NCI-H526 (cell line): ENCODE measurements at places on chromosomes 5 and 9.

DNA sequence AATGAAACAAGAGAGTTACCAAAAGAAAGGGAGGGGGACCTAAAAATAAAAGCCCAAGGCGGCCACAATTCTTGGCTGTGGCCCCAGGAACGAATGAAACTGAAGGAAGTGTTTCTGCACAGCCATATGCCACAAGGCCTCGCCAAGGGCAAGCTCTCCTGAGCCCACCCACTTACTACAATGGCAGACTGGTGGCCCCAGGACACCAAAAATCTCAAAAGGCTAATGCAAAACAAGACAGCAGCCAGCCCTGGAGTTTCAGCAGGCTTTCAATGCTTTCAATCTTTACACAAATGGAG, 4.0 kb downstream of the CAMSAP1 start:
- no peak for DNase-seq

- DNase-seq: no peak
These were observed 196.6 kb downstream of the PAPPA start for GRCh38 chr9:116350213-116350612.

- no peak for DNase-seq
These were observed 78.6 kb downstream of the PDZD2 start for GRCh38 chr5:31717561-31717960.

DNA sequence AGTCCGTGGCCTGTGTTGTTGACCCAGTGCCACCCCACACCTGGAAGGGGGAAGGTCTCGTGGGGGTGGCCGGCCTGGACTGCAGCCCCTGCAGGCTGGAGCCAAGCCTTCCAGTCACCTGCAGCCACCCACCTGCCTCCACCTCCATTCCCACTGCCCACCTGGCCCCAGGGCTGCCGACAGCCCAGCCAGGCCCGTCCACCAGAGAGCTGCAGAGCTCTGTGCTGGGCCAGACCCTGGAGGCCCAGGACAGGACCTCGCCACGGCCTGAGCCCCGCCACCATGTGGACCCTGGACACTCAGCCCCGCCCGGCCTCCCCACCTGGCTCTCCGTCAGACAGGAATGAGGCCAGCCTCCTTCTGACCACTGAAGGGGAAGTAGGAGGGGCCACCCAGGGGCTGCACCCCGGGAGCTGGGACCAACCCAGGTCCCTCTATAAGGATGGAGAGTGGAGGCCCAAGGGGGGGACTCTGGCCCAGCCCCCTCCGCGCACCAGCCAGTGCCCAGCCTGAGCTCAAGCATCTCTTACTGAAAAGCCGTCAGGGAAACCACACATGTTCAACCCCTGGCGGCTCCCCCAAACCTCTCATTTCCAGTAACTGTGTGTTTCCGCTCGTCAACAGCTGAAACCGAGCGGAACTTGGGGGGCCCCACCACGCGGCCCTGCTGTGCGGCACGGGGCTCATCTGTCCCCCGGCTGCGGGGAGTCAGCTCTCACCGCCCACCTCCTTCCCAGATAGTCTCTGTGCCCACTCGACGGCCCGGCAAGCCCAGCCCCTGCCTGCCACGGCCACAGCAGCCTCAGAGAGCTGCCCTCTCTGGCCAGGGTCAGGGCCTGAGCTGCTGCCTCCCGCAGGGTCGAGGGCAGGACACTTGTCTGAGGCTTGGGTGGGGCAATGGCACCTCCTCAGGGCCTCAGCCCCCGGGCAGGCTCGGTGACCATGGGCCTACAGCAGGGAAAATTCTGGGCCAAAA, 12.8 kb downstream of the NOTCH1 start:
- no peak for DNase-seq

DNA sequence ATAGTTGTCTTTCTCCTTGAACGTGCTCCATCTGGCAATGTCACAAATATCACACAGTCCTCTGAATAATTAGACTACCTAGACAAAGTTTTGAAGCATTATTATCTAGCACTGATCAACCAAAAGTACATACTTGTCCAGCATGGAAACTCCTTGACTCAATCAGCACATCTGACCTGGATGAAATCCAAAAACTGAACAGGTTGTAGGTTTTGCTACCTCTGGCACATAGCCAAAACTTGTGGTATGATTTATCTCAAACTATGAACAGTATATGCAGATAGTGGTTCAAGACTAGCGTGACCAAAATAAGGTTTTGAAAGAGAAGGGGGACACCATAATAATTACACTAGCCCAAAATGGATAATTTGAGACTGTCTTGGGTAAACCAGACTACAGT, 158.1 kb downstream of the ARRDC3 start:
- no peak for DNase-seq

- no peak for DNase-seq
These were observed 98.4 kb downstream of the ADRB2 start for GRCh38 chr5:148924817-148925216.

DNA sequence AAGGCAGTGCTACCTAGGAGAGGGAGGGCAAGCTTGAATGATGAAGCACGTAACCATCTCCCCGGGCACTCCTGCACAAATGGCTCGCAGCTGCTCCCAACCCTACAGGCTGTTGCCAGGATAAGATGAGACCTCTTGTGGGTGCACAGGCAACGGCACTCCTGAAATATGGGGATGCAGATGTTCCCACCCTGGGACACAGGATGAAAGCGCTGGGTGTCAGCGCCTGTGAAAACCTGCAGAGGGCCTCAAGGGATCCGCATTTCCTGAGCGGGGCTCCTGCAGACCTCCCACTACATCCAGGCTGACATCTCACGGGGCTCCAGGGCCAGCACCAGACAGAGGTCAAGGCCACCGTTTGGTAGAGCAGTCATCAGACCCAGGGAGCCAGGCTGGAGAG, 60.7 kb downstream of the SMIM23 start:
- DNase-seq: no peak

DNA sequence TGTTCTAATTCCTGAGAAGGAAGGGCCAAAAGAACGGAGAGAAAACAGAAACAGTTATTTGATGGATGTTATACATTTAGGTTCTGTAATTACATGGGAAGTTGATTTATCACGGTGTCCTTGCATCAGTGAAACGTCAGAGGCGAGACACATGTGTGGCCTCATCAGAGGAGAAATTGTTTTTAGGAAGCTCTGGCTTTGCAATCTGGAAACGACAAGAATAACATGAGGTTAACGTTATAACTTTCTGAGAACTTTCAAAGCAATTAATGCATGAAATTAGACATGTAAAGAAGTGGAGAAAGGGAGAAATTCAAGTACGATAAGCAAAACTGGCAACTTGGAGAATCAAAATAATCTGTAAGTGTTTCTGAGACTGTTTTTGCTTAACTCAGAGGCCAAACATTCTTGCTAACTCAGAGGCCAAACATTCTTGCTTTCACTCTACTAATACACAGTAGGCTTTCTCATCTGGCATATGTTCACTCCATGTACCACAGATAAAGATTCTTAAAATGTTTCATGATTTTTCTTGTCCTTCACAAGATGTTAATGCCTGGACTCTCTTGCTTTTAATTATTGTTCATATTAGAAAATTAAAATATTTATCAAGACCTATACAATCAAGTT, 933.0 kb downstream of the TLE4 start:
- DNase-seq: no peak

GRCh38 chr5:63255594-63255993, 677.0 kb downstream of the LRRC70 start:
- DNase-seq: no peak

- no peak for DNase-seq
These were observed 78.9 kb downstream of the SMARCA2 start for GRCh38 chr9:2093920-2094597.

GRCh38 chr9:137387114-137387890, 35.7 kb downstream of the EXD3 start:
- DNase-seq: no peak

- no peak for DNase-seq
These were observed 67.3 kb downstream of the CRB2 start for GRCh38 chr9:123423311-123423640.

- DNase-seq: no peak
These were observed 706.0 kb upstream of the GRAMD2B start for GRCh38 chr5:125717209-125717608.

DNA sequence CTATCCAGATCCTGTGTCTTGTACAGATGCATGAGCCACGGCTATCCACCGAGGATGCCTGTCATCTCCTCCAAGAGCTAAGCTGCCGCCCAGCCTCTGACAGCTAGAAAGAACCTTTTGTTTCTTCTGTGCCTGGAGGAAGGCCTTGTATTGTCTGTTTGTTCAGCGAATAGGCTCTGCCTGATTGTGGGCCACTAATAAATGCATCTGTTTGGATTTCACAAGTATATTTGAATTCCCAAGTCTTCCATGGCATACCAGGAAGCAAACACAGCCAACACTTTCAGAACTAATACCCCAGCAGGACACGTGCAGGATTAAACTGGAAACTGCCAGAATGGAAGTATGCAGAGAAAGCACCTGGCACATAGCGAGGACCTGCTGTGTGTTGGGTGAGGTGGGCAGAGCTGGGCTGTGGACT, 92.7 kb upstream of the NEURL1B start:
- peak; percentile 36 for DNase-seq

GRCh38 chr5:56176155-56176798, 56.9 kb downstream of the ANKRD55 start:
- no peak for DNase-seq

- DNase-seq: no peak
These were observed 241.4 kb downstream of the HINT1 start for GRCh38 chr5:130923543-130924124.

- no peak for DNase-seq
These were observed 43.1 kb upstream of the SELENOP start for GRCh38 chr5:42854795-42855194.

DNA sequence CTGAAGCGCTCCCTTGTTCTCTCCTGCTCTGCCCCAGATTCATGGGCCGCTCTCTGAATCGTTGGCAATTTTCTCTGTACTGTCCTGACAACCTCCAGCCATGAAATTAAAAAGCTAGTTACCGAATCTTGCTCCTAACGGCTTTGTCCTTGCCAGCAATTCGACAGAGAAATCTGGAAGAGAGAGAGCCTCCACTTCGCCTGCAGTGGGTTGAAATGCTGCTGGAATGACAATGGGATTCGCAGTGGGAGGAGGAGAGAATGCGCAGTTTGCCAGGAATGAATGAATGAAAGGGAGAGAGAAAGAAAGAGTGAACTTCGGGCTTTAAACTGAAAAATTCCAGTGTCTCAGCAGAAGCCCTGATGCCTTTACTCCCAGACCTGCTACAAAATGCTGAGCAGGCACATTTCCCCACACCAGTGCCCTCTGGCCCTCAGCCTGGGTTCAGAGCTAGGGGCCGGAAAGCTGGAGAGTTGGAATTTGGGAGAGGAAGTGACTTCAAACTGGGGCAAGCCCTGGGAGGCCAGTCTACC, 11.5 kb upstream of the BOD1 start:
- DNase-seq: no peak

GRCh38 chr9:77673941-77674791, 26.0 kb upstream of the GNA14 start:
- DNase-seq: no peak

DNA sequence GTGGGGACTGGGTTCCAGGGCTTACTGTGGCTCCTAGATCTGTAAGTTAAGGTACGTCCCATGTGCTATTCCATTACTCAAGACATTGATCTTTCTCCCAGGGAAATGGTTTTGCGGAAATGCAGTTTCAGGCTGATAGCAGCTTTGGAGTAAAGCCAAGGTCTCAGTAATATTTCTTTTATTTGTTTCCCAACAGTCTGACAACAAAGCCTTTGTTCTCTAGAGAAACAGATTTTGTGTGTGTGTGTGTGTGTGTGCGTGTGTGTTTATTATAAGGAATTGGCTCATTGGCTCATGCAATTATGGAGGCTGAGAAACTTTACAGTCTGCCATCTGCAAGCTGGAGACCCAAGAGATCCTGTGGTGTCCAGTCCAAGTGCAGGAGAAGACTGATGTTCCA, 12.1 kb upstream of the POC5 start:
- DNase-seq: no peak

GRCh38 chr5:86970361-86970760, 297.3 kb upstream of the RASA1 start:
- DNase-seq: no peak

DNA sequence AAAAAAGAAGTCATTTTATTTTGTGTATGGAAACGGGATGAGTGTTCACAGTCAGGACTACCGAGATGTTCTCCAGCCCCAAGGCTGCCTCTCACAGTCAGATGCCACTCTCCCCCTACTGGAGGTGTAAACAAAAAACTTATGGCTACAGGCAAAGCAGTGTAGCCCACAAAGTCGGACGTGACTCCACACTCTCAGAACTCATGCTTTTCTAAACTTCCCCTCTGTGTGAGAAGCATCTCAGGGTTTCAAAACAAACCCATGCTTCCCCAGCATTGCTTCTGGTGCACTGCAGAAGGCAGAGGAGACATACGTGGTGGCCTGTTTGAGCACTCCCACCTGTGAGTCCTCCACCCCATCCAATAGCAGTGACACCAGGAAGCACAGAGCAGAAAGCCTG, 580.3 kb downstream of the BNC2 start:
- DNase-seq: no peak

- peak; percentile 46 for DNase-seq
These were observed 269.4 kb downstream of the CWC27 start for GRCh38 chr5:65037831-65038815.

- no peak for DNase-seq
These were observed 14.0 kb upstream of the PWWP2A start for GRCh38 chr5:160133071-160133917.

DNA sequence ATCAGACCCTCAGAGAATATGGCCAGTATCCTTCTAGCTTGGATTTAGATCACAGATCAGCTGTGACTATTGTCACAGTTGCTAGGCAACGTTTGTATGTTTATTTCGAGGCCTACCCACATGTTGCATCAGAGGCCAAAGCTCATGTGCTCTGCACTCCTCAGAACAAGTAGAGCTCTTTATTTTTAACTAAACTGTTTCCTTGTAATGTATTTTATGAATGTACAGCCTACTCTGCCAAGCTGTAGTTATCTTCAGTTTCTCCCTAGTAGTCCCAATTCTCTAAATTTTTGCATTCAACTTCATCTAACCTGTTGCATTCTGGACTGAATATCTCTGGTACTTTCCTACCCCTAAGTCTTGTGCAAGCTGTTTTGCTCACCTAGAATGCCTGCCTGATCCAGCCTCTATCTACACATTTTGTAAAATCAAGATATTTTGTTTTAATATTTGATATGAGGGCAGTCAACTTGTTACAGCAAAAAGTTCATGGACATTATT, 52.8 kb downstream of the CAST start:
- no peak for DNase-seq

DNA sequence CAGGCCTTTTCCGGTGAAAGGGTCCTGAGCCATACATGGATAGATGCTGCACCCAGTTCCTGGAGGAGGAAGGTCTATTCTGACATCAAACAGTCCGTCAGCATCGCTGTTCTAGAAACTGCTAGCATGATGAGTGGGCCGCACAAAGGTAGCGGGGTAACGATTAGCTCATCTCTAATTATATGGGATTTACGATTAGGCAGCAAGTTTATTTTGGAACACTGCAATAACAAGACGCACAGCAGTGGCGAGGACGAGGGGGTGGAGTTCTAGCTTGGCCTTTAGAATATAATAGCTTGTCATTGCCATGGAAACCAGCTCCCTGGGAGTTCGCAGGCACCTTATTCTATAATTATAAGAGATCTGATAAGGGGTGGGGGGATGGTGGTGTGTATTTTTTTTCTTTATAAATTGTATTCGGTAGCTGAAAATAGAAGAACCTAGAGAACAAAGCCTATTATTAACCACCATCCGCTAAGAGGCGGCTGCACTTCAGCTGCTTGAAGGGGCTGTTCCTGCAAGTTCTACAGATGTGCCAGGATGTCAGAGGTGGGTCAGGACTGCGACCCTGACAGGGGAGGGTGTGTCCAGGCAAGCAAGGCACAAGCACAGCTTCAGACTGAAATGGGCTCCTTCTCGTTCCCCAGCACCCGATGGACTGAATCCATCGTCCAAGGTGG, 311.0 kb downstream of the AGTPBP1 start:
- no peak for DNase-seq
